ENCODE measurements at places on chromosomes 16 and 17.

DNA sequence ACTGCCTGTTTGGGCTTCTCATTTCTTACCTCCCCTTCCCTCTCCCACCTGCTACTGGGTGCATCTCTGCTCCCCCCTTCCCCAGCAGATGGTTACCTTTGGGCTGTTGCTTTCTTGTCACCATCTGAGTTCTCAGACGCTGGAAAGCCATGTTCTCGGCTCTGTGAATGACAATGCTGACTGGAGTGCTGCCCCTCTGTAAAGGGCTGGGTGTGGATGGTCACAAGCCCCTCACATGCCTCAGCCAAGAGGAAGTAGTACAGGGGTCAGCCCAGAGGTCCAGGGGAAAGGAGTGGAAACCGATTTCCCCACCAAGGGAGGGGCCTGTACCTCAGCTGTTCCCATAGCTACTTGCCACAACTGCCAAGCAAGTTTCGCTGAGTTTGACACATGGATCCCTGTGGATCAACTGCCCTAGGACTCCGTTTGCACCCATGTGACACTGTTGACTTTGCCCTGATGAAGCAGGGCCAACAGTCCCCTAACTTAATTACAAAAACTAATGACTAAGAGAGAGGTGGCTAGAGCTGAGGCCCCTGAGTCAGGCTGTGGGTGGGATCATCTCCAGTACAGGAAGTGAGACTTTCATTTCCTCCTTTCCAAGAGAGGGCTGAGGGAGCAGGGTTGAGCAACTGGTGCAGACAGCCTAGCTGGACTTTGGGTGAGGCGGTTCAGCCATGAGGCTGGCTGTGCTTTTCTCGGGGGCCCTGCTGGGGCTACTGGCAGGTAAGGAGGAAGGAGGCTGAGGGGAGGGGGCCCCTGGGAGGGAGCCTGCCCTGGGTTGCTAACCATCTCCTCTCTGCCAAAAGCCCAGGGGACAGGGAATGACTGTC lies at the start of gene CD68:
CD68 (plus strand) TSS at position 638 of the 833 bp plus-strand sequence; CDS start at position 678, 40 bp downstream.
- DNase-seq, result peak; percentile 100

DNA sequence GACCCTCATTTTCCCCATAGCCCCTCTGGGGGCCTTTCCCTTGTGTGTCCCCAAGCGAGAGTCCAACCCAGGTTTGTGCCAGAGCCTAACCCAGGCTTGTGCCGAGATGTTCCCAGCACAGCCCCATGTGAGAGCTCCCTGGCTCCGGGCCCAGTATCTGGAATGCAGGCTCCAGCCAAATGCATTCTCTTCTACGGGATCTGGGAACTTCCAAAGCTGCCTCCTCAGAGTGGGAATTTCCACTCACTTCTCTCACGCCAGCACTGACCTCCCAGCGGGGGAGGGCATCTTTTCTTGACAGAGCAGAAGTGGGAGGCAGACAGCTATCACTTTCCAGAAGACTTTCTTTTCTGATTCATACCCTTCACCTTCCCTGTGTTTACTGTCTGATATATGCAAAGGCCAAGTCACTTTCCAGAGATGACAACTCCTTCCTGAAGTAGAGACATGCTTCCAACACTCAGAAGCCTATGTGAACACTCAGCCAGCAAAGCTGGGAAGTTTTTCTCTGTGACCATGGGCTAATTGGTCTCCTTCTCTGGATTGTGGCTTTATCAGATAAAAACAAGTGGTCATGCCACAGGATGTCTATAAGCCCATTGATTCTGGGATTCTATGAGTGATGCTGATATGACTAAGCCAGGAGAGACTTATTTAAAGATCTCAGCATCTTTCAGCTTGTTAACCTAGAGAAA lies 2.5 kb upstream of the CCL2 start:
- no peak for DNase-seq

GRCh38 chr17:65027305-65027704 lies 29.2 kb downstream of the GNA13 start:
- DNase-seq, result peak; percentile 42

- DNase-seq, result no peak
Measured at GRCh38 chr17:8822401-8823035, 23.4 kb upstream of the MFSD6L start.

- DNase-seq, result no peak
Measured at GRCh38 chr17:48574505-48575065, 3.6 kb downstream of the HOXB4 start.

DNA sequence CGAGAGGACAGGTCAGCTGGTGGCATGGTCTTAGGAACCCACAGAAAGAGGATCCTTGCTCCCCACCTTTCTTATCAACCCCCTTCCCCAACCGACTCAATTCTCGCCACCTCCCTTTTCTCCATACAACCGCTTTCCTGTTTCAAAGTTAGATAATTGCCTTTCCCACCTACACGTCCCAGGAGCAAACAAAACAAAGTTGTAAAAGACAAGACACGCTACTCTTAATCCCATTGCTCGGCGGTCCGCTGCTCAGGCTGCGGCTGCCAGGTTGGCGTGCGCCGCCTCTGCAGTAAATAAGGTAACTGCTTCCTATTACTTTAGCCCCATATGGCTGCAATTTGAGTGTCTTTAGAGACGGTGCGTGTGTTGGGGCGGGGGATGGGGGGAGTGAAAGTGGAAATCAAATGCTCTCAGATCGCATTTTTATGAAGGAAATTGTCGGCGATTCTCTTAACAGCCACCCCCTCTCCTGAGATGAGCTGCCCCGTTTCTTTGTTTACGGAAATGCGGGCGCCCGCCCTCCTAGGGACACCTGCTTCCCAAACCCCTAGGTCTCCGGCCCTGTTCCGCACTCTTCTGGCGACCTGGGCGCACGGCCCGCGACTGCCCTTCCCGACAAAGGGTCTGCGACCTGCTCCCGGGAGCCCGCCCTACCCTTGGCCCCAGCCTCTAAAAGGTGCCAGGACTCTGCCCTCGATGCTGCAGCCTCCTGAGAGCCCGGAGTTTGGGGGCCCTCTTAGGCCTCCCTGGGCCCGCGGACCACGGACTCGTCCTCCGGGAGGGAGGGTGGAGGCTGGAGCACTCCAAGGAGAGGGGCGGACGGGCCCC lies 3.7 kb upstream of the CBX8 start:
- peak; percentile 45 for DNase-seq

GRCh38 chr16:22670551-22671041 lies 143.4 kb upstream of the HS3ST2 start:
- no peak for DNase-seq

- DNase-seq, result no peak
Measured at GRCh38 chr17:79922116-79922601, 82.9 kb upstream of the CBX4 start.

DNA sequence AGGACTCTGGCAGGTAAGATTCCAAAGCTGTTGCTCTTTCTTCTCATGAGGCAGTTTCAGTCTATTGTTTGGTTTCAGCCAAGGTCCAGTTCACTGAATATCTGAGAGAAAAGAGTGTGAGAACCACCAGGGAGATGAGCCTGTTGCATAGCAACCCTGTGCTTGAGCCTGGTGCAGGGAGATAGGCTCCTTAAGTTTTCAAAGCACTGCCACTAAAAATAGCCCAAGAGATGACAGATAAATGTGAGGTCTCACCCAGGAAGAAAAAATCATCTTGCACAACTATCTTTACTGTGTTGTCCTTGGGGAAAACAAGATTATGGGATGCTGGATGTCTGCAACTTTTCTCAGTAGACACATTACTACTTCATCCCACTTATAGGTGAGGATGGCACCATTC lies 26.2 kb upstream of the NUDT7 start:
- DNase-seq, result peak; percentile 59

DNA sequence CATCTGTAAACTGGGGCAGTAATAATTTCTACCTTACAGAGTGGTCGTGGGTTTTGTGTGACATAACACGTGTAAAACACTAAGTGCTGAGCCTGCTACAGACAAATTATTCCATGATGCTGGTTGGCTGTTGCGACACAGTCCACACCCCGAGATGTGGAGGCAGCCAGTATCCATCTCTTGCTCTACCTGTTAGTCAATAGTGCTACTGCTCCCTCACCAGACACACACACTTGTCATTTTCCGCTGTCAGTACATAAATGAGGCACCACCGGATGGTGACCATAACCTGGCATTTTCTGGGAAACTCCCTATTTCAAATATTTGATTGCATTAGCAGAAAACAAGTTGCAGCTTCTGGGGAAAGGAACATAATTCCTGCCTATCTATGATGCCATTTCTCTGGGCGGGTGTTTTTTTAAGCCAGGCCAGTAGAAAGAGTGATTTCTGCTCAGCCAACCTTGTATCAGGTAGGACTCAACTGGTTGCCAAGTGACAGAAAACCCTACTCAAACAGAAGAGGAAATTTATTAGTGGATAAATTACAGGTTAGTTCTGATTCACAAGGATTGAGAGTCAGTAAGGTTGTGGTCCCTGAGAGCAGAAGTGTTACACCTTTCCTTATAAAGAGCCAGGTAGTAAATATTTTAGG lies 24.1 kb downstream of the DNAJA2 start:
- peak; percentile 4 for DNase-seq

DNA sequence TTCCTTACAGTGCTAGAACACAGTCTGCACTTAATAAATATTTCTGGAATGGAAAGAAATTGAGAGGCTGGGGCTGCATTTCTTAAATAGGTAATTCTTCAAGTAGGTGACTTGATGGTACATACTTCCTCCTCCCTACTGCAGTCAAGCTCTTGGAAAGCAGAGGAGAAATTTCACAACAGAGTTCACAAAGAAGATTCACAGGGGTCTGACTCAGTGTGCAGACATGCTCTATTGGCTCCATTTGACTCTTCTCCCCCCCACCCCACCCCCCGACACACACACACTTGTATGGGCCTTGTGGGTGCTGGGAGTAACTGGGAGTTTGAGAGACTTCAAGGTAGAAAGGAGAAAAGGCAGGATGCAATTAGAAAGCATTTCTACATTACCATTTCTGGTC lies 6.2 kb upstream of the MYOCD start:
- DNase-seq, result no peak

GRCh38 chr17:76672270-76672851 lies 28.8 kb upstream of the ST6GALNAC1 start:
- no peak for DNase-seq

GRCh38 chr16:10048850-10049249 lies 133.4 kb downstream of the GRIN2A start:
- no peak for DNase-seq

- no peak for DNase-seq
Measured at GRCh38 chr17:50855708-50856330, 10.3 kb downstream of the TOB1 start.

DNA sequence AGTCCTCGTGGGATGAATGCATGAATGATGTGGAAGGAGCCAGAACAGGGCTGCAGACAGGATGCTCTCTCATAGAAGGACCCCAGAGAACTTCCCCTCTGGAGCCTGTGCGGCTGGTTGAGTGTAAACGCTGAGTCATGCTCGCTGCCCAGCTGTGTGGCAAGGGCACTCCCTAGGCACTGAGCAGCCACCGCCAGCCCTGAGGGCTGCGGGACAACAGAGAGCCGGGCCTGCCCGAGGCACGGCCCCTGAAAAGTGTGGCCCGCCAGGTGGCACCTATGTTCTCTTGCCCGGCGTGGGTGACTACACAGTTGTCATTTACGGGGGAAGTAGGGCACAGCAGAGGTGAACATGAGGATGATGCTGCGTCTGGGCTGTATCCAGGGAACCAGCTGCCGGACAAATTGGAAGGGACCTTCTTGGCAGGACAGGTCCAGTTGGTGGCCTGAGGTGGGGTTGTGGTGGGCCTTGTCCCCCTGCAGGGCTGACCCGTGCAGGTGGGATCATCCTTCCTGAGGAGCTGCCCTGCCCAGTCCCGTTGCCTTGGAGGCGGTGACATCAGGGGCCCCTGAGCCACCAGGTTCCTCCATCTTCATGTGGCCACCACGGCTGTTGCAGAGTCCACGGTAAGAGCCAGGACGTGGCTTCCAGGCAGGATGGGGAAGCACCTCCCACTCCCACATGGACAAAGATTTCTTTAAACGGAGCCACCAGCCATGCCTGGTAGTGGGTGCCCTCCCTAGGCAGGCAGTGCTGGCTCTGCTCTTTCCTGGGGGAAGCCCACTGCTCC lies 94.8 kb upstream of the CBX4 start:
- DNase-seq, result peak; percentile 72

DNA sequence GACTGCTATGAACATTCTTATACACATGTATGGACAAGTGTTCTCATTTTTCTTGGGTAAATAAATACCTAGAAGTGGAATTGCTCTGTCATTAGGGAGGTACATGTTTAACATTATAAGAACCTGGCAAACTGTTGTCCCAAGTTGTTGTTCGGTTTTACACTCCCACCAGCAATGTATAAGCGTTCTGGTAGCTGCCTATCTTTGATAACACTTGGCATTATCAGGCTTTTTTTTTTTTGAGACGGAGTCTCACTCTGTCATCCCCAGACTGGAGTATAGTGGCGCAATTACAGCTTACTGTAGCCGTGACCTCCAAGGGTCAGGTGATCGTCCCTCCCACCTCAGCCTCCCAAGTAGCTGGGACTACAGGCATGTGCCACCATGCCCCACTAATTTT lies 16.3 kb downstream of the ATAD5 start:
- DNase-seq, result no peak

DNA sequence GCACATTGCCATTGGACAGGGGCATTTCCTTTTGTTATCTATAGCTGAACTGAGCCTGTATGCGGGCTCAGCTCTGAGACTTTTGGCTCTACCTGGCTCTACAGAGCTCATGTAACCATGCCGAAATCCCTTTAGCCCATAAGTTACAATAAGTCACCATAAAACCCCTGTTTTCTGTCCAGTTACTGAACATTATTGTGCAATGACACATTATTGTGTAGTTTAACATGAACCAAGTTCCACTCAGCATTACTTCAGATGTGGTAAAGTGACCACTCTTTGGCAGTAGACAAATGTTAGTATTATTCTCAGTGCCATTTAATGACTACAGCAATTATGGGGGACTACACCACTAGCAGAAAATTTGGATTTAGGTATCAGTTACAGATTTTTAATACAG lies 65.4 kb upstream of the RASL10B start:
- DNase-seq, result no peak

DNA sequence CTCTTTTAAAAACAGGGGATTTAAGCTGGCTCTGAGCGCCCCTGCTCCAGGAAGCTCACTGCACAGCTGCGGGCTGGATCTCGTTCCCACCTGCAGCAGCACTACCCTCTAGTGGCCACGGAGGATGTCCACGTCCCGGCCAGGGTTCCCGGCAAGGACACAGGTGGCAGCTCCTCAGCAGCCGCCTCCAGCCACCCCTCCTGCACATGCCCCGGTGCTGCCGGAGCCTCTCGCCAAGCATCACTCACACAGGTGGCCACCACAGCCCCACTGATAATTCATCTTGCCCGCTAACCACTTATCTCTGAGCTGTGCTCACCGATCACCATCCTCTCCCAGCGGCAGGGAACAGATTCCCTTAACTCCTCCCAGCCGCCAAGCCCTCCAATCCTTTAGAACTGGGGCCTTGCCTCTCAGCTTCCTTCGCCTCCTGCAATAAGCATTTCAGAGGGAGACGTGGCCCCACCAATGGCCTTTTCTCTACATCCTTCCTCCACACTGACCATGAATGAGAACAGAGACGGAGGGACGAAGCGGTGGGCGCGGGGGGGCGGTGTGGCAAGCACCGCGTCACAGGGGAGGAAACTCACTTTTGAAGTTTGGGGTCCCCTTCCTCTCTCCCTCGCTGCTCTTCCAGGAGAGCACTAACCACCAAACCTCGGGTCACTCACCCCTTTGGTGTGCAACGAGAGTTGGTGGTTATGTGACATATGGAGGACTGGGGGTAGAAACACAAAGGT lies 222.1 kb downstream of the RBFOX3 start:
- peak; percentile 1 for DNase-seq

- DNase-seq, result peak; percentile 60
Measured at GRCh38 chr16:67673712-67674580, 7.3 kb downstream of the C16orf86 start.

- DNase-seq, result no peak
Measured at GRCh38 chr17:45225051-45225700, 3.5 kb downstream of the FMNL1 start.

- peak; percentile 29 for DNase-seq
Measured at GRCh38 chr17:54900457-54901229, at the start of gene TOM1L1. TOM1L1 (plus strand) TSS chr17:54900852; CDS start chr17:54900866, 14 bp downstream.

- DNase-seq, result peak; percentile 61
Measured at GRCh38 chr17:76383546-76384221, 725 bp upstream of the SPHK1 start.

Data from MV-4-11 (cell line).